ENCODE measurements at places on chromosomes 1 and 21.

DNA sequence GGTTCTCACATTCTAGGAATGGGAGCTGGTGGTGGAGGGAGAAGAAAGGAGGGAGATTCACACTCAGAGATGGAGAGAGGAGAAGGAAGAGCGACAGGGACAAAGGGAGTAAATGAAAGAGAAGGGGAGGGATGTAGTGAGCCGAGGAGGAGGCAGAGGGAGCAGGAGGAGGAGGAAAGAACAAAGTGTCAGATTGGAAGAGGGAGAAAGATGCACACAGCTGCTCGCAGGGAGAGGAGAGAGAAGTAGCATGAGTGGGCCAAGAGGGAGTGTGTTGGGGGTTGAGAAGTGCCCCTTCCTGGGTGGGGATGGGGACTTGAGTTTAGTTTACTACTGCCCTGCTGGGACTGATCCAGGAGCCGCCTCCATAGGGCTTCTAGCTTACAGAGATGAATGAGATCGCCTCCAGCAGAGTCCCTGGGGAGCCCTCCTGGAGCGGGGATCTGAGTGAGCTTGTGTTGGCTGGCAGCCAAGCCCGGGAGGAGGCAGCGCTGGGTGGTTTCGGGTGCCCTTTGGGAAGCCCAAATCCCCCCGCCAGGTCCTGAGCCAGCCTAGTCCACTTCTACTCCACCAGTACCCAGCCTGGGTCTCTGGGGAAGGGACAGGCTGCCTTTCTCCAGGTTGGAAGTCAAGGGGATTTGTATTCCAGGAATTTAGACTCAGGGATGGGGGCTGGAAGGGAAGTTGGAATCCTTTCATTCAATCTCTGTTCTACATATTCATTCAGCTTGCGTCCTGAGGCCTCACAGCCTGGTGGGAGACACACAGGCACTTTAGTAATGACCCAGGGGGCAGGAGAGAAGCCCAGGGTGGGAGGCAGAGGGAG, 20.9 kb downstream of the PTPRU start:
- no peak for DNase-seq

DNA sequence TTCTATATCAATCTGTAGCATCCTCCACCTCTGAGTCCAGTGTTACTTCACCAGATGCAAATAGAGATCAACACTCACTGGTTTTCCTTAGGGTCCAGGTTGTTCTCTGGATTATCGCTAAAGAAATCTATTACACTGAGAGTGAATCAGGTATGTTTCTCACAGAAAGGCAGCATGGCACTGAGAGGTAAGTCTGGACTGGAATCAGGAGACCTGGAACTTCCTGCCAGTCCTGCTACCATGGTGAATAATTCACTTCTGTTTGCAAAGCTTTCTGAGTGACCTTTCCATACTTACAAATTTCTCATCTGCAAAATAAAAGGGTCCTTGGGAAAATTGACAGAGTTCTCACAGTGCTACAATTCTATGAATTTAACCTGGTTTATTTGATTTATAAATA, 1583.3 kb downstream of the MRPL39 start:
- no peak for DNase-seq

GRCh38 chr1:178382372-178382771, 114.4 kb downstream of the CLEC20A start:
- DNase-seq = no peak

DNA sequence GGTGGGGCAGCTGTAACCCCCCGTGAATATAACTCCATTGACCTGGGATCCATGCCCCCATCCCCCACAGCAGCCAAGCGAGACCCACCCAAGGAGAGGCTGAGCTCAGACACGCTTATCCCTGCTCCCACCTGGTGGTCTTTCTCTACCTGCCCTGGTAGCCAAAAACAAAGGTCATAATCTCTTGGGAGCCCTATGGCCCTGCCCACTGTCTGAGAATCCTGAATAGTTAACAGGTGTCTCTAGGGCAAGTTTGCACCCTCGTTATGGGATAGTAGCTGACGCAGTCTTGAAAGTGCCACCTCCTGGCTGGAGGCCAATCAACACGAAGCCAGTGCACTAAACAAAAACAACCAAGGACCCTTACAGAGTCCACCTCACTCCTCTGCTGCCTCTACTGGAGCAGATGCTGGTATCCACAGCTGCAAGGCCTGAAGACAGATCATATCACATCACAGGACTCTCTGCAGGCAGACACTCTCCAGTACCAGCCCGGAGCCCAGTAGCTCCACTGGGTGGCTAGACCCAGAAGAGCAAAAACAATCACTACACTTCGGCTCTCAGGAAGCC, 134.3 kb upstream of the C1orf174 start:
- no peak for DNase-seq

- no peak for DNase-seq
These were observed 133.8 kb upstream of the F3 start for GRCh38 chr1:94675373-94675772.

DNA sequence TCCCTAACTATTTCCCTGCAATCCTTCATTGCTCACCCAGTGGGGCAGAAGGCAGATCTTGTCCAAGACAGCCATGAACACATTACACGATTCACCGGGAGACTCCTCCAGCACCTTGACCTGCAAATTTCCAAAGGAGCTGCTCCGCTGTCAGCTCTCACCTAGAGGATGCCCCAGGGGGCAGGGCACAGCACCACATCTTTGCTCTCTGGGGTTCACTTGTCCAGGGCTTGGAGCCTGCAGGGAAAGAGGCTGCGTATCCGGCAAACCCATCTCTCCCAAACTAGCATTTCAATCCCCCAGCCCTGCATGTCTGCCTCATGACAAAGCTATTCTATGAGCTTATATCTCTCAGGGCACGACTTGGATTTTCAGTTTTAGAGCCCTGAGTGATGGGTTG, 35.1 kb upstream of the OLIG2 start:
- DNase-seq = no peak

- no peak for DNase-seq
These were observed 463.0 kb downstream of the SIPA1L2 start for GRCh38 chr1:232166942-232167341.

GRCh38 chr1:97925151-97925550, 4.3 kb upstream of the DPYD start:
- no peak for DNase-seq

- DNase-seq = no peak
These were observed 183.4 kb upstream of the PTBP2 start for GRCh38 chr1:96538111-96538641.

- no peak for DNase-seq
These were observed 17.7 kb upstream of the ADGRB2 start for GRCh38 chr1:31781756-31782371.

- no peak for DNase-seq
These were observed 60.3 kb downstream of the LMX1A start for GRCh38 chr1:165296205-165296604.
